NCI-H510A (cell line): ENCODE measurements at places on chromosomes 7 and 10.

DNA sequence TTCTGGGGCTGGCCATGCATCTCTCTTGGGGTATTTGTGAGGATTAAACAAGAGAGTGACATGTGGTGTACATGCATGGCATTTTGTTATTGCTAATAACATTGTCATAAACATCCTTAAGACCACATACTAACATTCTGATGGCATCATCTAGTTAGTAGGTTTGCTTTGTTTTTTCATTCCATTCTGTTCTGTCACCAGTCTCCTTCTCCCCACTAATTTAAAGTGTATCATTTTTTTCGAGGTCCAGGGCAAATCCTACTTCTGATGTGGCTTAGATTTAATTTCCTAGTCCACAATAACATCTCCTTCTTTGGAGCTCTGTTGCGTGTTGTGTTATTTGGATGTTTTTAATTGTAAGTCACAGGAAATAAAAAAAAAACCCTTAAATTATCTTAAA, 248.1 kb downstream of the LRMDA start:
- DNase-seq = no peak

GRCh38 chr7:120053390-120053961, 219.5 kb upstream of the KCND2 start:
- no peak for DNase-seq

GRCh38 chr10:3294919-3295581, 122.5 kb upstream of the PITRM1 start:
- no peak for DNase-seq

DNA sequence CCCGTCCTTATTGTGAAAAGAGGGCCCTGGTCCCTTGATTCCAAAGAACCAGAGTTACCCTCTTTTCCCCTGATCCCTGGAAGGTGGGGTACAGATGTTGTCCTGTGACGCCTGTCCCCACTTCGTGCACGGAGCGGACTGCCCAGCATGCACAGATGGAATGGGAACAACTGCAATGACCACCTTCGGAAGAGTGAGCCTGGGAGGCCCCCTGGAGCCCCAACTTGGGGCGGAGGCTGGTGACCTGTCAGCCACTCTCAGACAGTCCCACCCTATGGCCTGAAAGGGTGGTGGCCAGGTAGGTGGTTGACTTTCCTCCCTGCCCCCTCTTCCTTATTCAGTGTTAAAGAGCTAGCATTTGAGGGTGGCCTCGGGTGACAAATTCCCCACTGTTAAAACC, 196.6 kb upstream of the GALNT17 start:
- no peak for DNase-seq

DNA sequence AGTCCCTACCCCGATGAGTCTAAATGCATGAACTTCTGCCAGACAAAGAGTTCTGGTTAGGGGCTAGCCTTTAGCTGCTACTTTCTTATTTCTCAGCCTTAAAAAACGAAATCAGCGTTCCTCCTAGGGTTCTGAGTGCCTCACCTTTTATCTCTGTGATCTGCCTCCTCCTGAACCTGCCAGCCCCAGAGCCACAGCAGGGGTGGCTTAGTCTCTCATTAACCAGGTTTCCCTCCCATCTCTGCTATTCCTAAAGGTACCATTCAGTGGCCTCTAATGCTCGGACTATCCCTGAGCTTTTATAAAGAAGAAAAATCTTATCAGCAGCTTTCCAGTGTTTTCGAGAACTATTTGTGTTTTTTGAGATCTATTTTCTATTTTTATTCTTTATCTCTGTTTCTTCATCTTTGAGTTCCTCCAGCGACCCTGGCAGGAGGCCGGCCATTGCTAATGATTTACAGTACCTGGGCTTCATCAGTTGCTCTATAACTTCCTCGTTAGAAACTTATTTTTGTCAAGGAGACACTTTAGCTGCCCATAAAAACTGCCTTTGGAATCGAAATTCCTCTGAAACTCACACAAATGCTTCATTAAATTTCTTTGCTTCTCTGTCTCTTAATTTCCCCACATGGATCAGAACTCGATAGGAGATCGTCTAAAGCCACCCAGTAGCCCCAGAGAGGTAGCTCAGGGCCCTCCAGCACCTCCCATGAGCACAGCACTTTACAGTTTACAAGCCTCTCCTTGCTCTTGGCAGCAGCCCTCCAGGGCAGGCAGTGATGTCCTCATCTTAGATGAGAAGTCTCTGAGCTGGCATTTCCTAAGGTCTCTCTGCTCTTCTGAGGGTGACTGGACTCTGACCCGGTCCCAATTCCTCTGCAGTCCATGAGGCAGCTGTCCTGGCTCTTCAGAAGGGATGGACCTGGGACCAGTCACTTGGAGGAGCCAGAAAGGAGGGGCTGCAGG, 149.1 kb downstream of the EBF3 start:
- no peak for DNase-seq

GRCh38 chr7:143896667-143897066, 5.3 kb downstream of the TCAF1 start:
- DNase-seq = no peak

- DNase-seq = no peak
Measured at GRCh38 chr7:108294595-108294994, 161.6 kb downstream of the NRCAM start.

GRCh38 chr7:91609525-91609924, 271.0 kb downstream of the MTERF1 start:
- DNase-seq = no peak

DNA sequence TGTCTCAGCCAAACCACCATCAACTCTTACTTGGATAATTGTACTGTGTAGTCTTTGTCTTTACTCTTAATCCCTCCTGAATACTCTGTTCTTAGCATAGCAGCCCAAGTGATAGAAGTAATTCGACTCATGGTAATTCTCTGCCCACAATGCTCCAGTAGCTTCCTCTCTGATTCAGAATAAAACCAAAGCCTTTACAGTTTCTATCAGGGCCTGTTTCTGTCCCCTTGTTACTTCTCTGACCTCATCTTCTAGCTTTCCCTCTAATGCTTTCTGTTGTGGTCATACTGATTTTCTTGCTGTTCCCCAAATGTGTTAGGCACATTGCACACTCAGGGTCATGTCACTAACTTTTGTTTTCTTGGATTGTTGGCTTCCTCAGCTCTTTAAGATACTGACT, 8.0 kb downstream of the ZNF518A start:
- no peak for DNase-seq

DNA sequence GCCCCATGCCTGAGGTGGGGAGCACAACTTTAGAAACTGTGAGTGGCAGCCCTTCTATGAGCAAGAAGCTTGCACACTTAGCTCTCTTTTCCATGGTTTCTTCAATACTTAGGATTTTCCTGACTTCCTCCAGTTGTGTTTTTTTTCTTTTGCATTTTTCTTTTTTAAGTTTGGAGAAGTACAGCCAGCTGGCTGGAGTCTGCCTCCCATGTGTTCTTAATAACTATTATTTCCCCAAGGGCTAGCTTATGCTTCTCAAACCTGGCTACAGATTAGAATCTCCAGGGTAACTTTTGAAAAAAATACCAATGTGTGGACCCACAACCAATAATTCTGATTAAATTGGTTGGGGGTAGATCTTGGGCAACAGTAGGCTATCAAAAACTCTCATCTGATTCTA, 37.4 kb upstream of the MEOX2 start:
- DNase-seq = no peak
